ENCODE measurements at places on chromosomes 7 and 10.

GRCh38 chr7:42913591-42913990 lies 1.7 kb upstream of the C7orf25 start:
- DNase-seq, result peak; percentile 27

GRCh38 chr10:16381083-16381482 lies 55.7 kb upstream of the PTER start:
- no peak for DNase-seq

DNA sequence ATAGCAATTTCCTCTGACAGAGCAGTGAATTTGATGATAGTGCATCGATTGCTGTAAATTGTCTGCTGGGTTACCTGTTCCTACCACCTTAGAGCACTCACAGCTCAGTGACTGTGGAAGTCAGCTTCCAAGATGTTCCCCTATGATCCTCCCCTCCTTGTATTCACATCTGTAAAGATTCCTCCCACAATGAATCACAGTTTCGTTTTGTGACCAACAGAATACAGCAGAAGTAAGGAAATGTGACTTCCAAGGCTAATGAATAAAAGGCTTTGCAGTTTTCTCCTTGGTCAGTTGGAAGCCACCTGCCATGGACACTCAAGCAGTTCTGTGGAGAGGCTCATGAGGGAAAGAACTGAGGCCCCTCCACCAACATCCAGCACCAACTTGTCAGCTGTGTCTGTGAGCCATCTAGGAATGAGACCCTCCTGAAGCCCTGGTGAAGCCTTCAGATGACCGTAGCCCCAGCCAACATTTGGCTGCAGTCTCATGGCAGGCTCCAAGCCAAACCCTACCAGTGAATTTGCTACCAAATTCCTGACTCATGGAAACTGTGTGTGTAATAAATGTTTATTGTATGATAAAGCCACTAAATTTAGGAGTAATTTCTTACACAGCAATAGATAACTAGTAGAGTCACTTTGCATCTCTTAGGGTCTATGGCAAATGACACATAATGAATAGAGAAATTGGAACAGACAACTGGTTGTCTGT lies 309.5 kb upstream of the NPVF start:
- DNase-seq, result peak; percentile 2

- DNase-seq, result no peak
These were observed 91.8 kb downstream of the PTPRN2 start for GRCh38 chr7:158495786-158496185.

- DNase-seq, result peak; percentile 89
These were observed 49.9 kb upstream of the COL1A2 start for GRCh38 chr7:94344826-94345225.

GRCh38 chr10:81136261-81136660 lies 598.6 kb downstream of the SH2D4B start:
- DNase-seq, result no peak

DNA sequence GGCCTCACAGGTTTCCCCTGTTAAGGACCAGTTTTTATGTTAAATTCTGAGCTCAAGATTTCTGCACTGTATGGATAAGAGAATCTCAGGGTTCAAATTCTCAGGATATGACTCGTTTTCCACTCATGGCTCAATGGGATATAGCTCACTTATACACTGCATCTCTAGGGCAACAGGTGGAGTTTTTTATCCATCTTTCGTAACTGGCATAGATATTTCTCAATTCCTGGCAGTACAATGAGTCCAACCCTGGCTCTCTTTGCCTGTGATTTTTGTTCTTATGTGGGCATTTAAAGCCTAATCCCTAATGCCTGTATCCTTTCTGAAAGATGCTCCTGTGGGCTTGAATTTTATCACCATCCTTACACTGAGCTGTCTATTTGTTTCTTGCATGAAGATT lies 7.6 kb downstream of the CCDC172 start:
- DNase-seq, result no peak

DNA sequence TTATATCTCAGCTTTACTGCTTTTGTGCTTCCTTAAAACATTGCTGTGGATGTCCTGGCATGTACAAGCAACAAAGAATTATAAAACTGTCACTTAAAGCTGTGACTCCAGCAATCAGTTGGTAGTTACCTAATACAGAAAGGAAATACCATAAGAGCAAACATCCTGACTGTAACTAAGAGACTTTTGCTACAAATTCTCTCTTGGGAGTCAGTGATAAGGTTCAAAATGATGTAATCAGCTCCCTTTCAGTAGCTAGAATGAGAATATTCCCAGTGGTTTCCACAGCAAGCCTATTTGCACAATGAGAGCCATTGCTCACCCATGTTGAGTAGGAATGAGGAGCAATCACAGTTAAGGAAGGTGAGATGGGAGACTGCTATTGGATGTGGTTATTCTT lies 7.6 kb downstream of the PNLIPRP1 start:
- no peak for DNase-seq

Measured in fibroblast of skin of right biceps (primary cell).